ENCODE measurements at places on chromosomes 16 and 17.

- H3K4me1 ChIP-seq, result no peaks in the 10 kb centered on the region
- H3K27me3 ChIP-seq, result no peaks in the 10 kb centered on the region
- no peak overlapping the region for H3K4me3 ChIP-seq
- no peak overlapping the region for H3K27ac ChIP-seq
- DNase-seq, result no peak
Observed at GRCh38 chr17:59026176-59026939, 80.3 kb downstream of the TRIM37 start.

DNA sequence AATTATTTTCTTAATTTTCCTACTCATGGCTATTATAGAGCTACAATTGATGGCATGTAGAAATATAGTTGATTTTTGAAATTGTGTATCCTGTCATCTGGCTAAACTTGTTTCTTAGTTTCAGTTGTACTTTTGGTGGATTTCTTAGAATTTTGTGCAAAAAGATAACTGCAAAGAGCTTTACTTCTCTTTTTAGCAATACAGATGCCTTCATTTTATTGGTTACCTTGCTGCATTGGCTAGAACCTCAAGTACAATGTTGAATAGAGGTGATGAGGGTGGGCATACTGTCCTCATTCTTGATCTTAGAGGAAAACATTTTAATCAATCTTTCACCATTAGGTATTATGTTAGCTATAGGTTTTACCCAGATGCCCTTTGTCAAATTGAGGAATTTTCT, 67.9 kb downstream of the METRNL start:
- H3K4me3 ChIP-seq, result no peak overlapping the region

- peak overlapping the region; percentile 83 for H3K4me3 ChIP-seq
- peaks cover 38% of the 10 kb centered on the region for H3K4me1 ChIP-seq
Observed at GRCh38 chr17:43367737-43368242, 31.0 kb upstream of the ARL4D start.

GRCh38 chr17:18161207-18162145, 22.2 kb upstream of the ALKBH5 start:
- peaks cover 15% of the 10 kb centered on the region for H3K4me1 ChIP-seq
- no peaks in the 10 kb centered on the region for H3K36me3 ChIP-seq
- H3K27me3 ChIP-seq, result no peaks in the 10 kb centered on the region

GRCh38 chr16:86595983-86596605, 17.7 kb downstream of the FOXL1 start:
- H3K36me3 ChIP-seq, result no peaks in the 10 kb centered on the region
- no peak for DNase-seq
- no peak overlapping the region for H3K27ac ChIP-seq
- peaks cover 12% of the 10 kb centered on the region for H3K27me3 ChIP-seq

DNA sequence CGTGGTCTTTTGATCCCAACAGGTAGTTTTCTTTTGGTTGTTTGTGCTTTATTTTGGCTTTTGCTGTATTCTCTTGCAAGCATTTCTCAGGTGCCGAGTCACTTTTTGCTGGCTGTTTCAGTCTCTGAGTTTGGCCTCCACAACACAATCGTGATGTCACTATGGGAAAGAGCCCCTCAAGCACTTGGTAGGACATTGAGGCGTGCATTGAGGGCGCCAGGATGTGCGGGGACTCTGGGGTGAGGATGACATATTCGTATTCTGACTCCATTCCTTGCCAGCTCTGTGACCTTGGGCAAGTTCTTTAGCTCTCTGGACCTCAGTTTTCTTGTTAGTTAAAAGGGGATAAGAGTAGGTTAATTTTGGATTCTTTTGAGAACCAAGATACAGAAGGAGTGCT, 13.0 kb downstream of the KSR1 start:
- H3K4me3 ChIP-seq, result no peak overlapping the region
- no peaks in the 10 kb centered on the region for H3K36me3 ChIP-seq
- DNase-seq, result no peak
- no peaks in the 10 kb centered on the region for H3K27me3 ChIP-seq

- peak overlapping the region; percentile 70 for H3K4me3 ChIP-seq
- H3K36me3 ChIP-seq, result peaks cover 13% of the 10 kb centered on the region
- peak; percentile 46 for DNase-seq
Observed at GRCh38 chr17:68204736-68205135, 43.1 kb upstream of the AMZ2 start.

DNA sequence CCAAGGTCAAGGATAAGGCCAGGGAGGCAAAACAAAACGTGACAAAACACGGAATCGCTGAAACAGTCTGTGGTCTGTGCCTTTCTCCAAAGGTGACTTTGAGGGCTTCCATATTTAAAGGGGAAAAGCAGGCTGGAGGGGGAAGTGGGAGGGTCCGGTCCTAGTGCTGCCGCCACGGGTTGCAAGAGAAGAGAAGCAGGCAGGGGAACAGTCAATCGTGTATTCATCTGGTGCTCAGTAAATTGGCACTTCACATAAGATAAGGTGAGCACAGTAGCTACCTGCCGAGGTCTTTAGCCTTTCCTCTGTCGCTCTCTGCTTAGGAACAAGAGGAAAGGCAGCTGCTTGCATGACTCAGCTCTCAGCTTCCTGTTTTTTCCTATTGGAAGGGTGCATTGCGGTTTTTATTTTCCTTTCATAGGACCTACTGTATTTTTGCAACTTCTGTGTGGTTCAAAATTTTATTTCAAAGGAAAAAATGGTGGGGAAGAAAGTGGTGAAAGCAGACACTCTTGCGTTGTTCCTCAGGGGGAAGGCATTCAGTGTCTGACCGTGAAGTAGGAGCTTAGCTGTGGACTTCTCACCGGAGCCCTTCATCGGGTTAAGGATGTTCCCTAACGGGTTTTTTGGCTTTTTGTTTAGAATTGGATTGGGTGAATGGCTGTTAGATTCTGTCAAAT, 7.1 kb upstream of the LGALS3BP start:
- no peak for DNase-seq
- H3K27ac ChIP-seq, result no peak overlapping the region
- H3K36me3 ChIP-seq, result peaks cover 13% of the 10 kb centered on the region
- H3K4me3 ChIP-seq, result no peak overlapping the region
- H3K27me3 ChIP-seq, result no peaks in the 10 kb centered on the region
- peaks cover 16% of the 10 kb centered on the region for H3K4me1 ChIP-seq

GRCh38 chr16:450785-451512, 25.5 kb downstream of the RAB11FIP3 start:
- no peaks in the 10 kb centered on the region for H3K36me3 ChIP-seq
- no peaks in the 10 kb centered on the region for H3K27me3 ChIP-seq
- H3K27ac ChIP-seq, result no peak overlapping the region
- no peak overlapping the region for H3K4me3 ChIP-seq

DNA sequence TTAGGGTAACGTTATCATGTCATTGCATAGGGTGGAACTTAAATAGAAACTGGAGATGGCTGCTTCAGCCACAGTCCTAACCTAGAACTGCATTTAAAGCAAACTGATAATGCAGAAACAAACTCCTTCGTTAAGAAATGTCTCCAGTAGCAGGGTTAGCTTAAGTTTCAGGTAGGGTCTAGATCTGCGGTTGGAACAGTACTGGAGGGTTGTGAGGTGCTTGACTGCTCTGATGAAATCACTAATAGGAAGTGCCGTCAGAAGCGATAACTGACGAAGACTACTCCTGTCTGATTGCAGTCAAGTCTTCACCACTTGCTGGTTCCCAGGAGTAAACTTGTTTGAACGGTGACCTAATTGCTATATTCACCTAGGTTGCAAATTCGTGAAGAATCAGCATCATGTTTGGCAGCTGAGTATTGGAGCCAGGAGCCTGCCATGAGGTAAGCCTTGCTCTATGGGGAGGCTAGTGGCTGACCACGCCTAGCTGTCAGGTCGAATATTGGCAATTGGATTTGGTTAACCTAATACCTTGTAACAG, 24.5 kb downstream of the TRPV2 start:
- peaks cover 49% of the 10 kb centered on the region for H3K36me3 ChIP-seq
- H3K27ac ChIP-seq, result peak overlapping the region; percentile 1
- peaks cover 55% of the 10 kb centered on the region for H3K4me1 ChIP-seq
- DNase-seq, result no peak
- H3K4me3 ChIP-seq, result peak overlapping the region; percentile 96

DNA sequence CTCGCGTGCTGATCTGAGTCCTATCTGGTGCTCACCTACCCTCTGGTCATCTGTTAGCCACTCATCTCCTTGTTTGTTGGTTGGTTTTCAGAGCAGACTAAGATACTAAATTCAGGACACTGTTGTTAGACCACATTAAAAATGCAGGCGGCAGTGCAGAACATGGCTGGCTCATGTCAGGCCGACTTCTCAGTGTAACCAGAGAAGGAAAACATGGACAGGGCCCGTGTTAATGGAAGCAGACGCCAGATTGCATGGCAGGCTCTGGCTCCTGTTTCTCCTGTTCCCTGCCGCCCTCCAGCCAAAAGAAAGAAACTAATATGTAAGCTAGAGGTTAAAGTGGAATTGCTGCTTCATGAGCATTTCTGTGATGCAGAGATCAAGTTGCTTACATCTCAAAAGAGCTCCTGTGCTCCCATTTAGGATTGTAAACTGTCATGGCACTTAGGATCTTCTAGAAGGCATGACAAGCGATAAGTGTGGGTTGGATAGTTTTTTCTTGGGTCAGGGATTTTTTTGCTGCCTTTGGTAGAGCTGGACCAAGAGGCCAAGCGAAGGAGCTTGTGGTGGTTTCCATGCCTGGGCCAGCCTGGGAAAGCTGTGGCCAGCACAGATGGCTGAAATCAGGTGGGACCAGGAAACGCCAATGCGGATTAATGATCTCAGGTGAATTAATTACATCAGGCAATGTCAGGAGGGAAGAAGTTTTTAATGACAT, 56.1 kb downstream of the YPEL2 start:
- H3K27me3 ChIP-seq, result no peaks in the 10 kb centered on the region
- peaks cover 37% of the 10 kb centered on the region for H3K36me3 ChIP-seq
- DNase-seq, result no peak
- no peaks in the 10 kb centered on the region for H3K4me1 ChIP-seq

DNA sequence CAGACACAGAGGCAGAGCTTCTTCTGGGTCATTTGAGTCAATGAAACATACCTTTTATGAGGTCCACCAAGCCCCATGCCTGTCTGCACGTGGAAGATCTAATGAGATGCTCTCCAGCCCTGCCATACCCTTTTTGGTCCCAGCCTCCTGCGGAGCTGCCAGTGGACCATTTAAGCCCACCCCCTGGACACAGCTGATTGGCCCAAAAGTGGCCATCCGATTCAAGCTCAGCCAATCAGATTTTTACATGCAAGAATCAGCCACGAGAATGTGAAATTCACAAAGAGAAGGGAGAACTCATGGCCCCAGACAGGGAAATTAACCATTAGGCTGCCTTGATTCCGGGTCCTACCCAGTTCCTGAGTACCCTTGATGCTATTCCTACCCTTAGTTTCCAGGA, 231.0 kb upstream of the EEF2KMT start:
- no peak overlapping the region for H3K27ac ChIP-seq
- no peak for DNase-seq
- peaks cover 2% of the 10 kb centered on the region for H3K27me3 ChIP-seq
- no peak overlapping the region for H3K4me3 ChIP-seq
- H3K4me1 ChIP-seq, result no peaks in the 10 kb centered on the region
- no peaks in the 10 kb centered on the region for H3K36me3 ChIP-seq

- no peak overlapping the region for H3K27ac ChIP-seq
- DNase-seq, result no peak
- no peaks in the 10 kb centered on the region for H3K4me1 ChIP-seq
- no peak overlapping the region for H3K4me3 ChIP-seq
Observed at GRCh38 chr16:66131895-66132294, 234.6 kb upstream of the CDH5 start.

DNA sequence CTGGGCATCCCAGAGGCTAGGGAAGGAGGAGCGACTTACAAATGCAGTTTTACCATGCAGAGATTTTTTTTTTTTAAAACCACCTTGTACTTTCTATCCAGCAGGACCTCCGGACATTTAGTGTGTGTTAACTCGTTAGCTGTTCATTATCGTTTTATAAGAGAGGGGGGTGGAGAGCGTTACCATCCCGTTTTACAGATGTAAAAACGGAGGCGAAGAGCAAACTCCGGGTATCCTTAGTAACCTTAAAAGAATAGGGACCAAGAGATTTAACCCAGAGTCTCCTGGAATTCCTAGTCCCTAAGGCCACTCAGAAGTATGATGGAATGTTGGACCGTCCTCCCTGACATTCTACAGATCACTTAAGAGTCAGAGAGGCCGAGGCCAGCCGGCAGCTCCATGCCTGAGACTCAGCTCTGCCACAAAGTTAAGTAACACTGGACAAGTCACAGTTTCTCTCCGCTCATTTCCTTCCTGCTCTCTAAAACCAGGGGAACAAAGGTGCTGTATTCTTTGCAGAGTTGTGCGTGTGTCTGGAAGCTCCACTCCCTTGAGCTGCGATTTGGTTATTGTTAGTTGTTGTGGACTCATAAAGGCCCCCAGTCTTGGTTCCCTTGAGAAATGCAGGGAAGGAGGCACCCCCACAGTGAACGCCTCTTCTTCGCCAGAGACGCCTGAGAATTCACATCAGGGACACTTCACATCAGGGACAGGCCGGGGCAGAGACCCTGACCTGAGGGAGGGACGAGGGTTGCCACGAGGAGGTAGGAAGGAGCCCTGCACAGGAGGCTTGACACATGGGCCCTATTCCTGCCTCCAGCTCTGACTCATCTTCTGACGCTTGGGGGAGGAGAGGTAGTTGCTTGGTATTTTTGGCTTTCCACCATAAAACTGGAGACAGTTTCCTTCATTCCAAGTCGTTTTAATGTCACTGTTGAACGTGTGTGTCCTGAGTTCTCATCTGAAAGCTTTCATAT, 1.2 kb downstream of the DUSP14 start:
- peaks cover 29% of the 10 kb centered on the region for H3K4me1 ChIP-seq
- no peak overlapping the region for H3K27ac ChIP-seq
- DNase-seq, result peak; percentile 39
- no peaks in the 10 kb centered on the region for H3K27me3 ChIP-seq
- H3K36me3 ChIP-seq, result no peaks in the 10 kb centered on the region

GRCh38 chr17:77834170-77835115, 124.1 kb upstream of the TNRC6C start:
- no peak overlapping the region for H3K27ac ChIP-seq
- H3K27me3 ChIP-seq, result no peaks in the 10 kb centered on the region
- peaks cover 27% of the 10 kb centered on the region for H3K4me1 ChIP-seq
- DNase-seq, result peak; percentile 33
- H3K4me3 ChIP-seq, result no peak overlapping the region

DNA sequence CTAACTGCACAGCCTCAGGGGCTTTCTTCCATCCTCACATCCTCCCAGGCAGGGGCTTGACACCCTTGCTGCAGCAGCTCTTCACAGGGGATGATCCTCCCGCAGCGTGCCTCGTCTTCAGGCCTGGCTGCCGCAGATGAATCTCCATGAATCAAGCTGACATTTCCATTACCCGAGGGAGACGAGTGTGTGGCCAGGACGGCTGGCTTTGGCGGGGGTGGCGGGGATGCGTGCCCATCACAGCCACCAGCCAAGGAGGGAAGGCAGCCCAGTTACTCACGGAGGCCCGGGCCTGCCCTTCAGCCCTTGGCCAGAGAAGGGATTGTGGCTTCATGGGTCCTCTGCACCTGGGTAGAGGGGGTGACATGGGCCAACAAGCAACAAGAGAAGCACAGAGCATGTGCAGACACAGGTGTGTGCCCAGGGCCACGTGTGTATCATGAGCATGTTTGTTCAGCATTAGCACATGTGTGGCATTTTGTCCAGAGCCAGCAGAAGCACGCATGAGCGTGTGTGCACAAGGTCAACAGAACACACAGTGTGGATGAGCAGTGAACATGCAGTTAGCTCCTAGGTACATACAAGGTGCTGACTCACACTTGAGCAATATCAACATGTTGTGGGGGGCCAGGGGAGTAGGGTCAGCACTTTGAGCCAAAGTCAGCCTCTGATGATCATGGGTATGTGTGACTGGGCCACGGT, 236.4 kb downstream of the KATNIP start:
- no peaks in the 10 kb centered on the region for H3K4me1 ChIP-seq
- H3K27ac ChIP-seq, result no peak overlapping the region
- no peaks in the 10 kb centered on the region for H3K27me3 ChIP-seq
- no peak overlapping the region for H3K4me3 ChIP-seq
- H3K36me3 ChIP-seq, result no peaks in the 10 kb centered on the region

GRCh38 chr16:8229011-8229520, 361.2 kb downstream of the TMEM114 start:
- DNase-seq, result no peak
- H3K4me3 ChIP-seq, result no peak overlapping the region
- no peaks in the 10 kb centered on the region for H3K36me3 ChIP-seq
- H3K27me3 ChIP-seq, result no peaks in the 10 kb centered on the region

Data from CD4-positive, alpha-beta T cell (primary cell).